Upper lobe of right lung (tissue), 1 donor: ENCODE measurements at places on chromosomes 6 and 20.

DNA sequence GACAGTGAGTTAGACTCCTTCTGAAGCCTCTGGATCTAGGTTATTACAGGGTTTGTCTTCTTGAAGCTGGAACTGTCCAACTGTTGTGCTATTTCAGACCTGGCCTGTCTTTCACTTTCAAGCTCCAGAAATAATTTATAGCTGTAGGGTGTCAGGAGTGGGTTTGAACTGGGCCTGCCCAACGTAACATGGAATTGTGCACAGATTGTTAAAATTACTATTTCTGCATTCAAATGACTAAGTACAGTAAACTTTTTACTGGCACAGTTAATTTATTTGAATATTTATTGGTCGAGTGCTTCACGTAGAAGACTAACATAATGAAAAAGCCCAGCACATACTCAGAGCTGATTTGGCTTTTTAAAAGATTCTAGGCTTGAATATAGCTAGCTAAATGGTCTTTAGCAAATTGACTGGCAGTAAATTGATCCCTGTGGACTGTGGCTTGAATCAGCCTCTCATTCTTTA, 74.3 kb downstream of the ARID1B start:
- no peak overlapping the region for H3K27ac ChIP-seq
- H3K36me3 ChIP-seq: no peaks in the 10 kb centered on the region
- H3K4me1 ChIP-seq: peaks cover 55% of the 10 kb centered on the region
- no peak overlapping the region for H3K4me3 ChIP-seq
- no peak for DNase-seq
- H3K27me3 ChIP-seq: no peaks in the 10 kb centered on the region

GRCh38 chr20:58593880-58594638, 57.0 kb upstream of the STX16 start:
- no peak overlapping the region for H3K4me3 ChIP-seq
- H3K4me1 ChIP-seq: no peaks in the 10 kb centered on the region
- H3K36me3 ChIP-seq: no peaks in the 10 kb centered on the region
- no peak for DNase-seq

DNA sequence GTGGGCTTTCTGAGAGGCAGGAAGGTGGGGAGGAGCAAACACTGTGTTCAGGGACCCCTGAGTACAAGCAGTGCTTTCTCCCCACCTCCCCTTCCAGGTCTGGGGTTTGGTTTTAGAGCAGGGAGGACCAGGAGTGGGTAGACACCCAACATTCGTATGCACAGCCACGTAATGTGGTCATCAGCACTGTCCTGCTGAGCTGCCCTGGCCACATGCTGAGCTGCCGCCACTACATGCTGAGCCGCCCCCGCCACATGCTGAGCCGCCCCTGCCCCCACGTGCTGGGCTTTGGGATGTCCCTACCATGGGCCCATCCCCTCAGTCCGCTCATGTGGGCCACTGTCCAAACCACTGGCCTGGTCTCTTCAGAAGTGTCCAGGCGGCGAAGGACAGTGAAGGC, 214.9 kb upstream of the CST7 start:
- no peaks in the 10 kb centered on the region for H3K36me3 ChIP-seq
- H3K27ac ChIP-seq: no peak overlapping the region
- no peaks in the 10 kb centered on the region for H3K4me1 ChIP-seq
- no peaks in the 10 kb centered on the region for H3K27me3 ChIP-seq
- DNase-seq: no peak

- H3K27ac ChIP-seq: no peak overlapping the region
- H3K27me3 ChIP-seq: no peaks in the 10 kb centered on the region
- H3K36me3 ChIP-seq: no peaks in the 10 kb centered on the region
- DNase-seq: no peak
- H3K4me3 ChIP-seq: no peak overlapping the region
These were observed 211.0 kb downstream of the MOXD1 start for GRCh38 chr6:132190097-132190814.

- DNase-seq: no peak
- H3K4me3 ChIP-seq: no peak overlapping the region
- peaks cover 52% of the 10 kb centered on the region for H3K4me1 ChIP-seq
These were observed 10.0 kb downstream of the REV3L start for GRCh38 chr6:111472933-111473435.

DNA sequence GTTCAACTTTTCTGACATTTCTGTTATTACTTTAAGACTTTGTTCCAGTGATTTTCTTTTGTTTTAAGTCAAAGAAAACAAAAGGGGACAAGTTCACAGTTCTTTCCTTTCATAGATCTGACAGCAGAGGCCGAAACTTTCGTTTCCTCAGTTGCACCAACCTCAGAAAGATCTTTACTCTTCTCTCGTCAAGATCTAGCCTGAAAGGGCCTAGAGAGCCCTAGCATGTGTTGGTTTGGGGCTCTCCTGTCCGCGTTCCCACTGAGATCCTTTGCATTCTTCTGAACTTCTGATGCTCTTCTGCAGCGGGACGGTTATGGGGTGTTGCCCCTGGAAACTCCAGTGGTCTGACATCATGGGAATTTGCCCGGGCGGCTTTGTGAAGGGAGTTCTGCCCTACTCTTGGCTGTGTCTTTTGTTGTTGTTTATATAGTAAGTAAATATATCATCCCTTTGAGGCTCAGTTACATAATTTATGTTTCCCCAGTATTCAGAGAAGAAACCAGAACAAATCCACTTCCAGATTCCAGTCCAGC, 129.1 kb downstream of the SASH1 start:
- peaks cover 10% of the 10 kb centered on the region for H3K4me1 ChIP-seq
- no peak for DNase-seq
- H3K4me3 ChIP-seq: no peak overlapping the region

GRCh38 chr6:124882579-124883393, 79.5 kb upstream of the RNF217 start:
- no peaks in the 10 kb centered on the region for H3K27me3 ChIP-seq
- H3K4me1 ChIP-seq: peaks cover 17% of the 10 kb centered on the region
- H3K36me3 ChIP-seq: no peaks in the 10 kb centered on the region
- H3K27ac ChIP-seq: peak overlapping the region; percentile 13
- no peak for DNase-seq
- H3K4me3 ChIP-seq: no peak overlapping the region

DNA sequence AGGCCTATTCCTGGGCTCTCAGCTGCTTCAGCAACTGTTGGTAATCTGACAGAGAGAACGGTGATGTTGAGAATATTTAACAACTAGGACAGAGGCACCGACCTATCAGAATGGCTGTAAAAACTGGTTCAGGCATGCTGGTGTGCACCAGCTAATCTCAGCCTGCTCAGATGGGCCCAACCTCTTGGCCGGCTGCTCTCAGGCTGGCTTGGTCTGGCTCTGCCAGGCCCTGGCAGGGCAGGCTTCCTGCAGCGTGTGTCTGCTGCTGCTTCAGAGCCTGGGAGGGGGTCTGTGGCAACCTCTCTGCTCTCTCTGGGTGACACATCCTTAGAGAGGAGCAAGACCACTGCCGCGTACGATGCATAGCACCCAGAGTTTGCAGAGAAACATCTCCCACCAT, 4.8 kb downstream of the SLC2A12 start:
- no peak overlapping the region for H3K4me3 ChIP-seq
- peak; percentile 71 for DNase-seq
- H3K27me3 ChIP-seq: no peaks in the 10 kb centered on the region

GRCh38 chr6:43801495-43802181, 31.6 kb downstream of the VEGFA start:
- no peak for DNase-seq
- H3K27me3 ChIP-seq: no peaks in the 10 kb centered on the region
- H3K4me1 ChIP-seq: peaks cover 44% of the 10 kb centered on the region
- peak overlapping the region; percentile 5 for H3K27ac ChIP-seq

GRCh38 chr20:58895448-58896180, 43.1 kb downstream of the GNAS start:
- H3K36me3 ChIP-seq: peaks cover 22% of the 10 kb centered on the region
- no peaks in the 10 kb centered on the region for H3K27me3 ChIP-seq
- H3K4me3 ChIP-seq: no peak overlapping the region

GRCh38 chr6:38933426-38933825, 115.2 kb upstream of the GLP1R start:
- no peaks in the 10 kb centered on the region for H3K36me3 ChIP-seq
- H3K4me1 ChIP-seq: no peaks in the 10 kb centered on the region
